Stimulated activated CD4-positive, alpha-beta T cell treated with anti-CD3 and anti-CD28 coated beads, Interleukin-4, amount 100 ng/mL, for 4 hours (primary cell): ENCODE measurements at places on chromosomes 12 and 14.

DNA sequence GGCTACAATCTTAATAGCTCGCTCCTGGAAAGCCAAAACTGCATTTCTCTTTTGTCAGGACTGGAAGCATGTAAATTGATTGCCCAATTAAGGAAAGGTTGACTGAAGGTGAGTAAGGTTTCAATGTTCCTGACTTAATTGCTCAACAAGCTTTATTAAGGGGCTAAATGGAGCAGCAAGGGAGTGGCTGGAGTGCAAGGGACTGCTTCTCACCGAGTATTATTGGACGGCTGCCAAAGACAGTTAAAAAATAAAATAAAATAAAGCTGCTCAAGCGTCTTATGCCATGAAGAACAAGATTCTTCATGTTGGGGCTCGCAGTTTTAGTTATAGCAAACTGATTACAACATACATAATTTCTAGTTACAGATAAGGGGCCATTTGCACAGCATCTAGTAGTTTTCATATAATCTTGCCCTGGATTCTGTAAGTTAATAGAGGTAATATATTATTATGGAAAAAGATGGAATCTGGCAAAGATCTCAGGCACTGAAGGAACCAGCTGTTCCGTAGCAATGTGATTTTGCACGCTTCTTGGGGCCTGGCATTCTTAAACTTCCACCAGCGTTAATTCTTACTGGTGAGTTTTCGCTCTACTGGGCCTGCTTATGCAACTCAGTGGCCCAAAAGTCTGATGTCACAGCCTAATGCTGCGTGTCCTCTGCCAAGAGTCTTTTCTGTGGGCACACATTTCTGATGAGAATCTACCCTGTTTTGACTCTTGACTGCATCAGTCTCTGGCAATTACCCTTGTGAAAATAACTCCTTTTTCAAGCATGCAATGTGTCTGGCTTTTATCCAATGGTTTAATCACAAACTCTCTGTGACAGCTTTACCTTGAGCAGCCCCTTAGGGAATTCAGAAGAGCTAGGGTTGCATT lies 108.5 kb downstream of the SLC38A1 start:
- no peak for DNase-seq

GRCh38 chr14:92416544-92416943 lies 93.6 kb downstream of the SLC24A4 start:
- no peak for DNase-seq

DNA sequence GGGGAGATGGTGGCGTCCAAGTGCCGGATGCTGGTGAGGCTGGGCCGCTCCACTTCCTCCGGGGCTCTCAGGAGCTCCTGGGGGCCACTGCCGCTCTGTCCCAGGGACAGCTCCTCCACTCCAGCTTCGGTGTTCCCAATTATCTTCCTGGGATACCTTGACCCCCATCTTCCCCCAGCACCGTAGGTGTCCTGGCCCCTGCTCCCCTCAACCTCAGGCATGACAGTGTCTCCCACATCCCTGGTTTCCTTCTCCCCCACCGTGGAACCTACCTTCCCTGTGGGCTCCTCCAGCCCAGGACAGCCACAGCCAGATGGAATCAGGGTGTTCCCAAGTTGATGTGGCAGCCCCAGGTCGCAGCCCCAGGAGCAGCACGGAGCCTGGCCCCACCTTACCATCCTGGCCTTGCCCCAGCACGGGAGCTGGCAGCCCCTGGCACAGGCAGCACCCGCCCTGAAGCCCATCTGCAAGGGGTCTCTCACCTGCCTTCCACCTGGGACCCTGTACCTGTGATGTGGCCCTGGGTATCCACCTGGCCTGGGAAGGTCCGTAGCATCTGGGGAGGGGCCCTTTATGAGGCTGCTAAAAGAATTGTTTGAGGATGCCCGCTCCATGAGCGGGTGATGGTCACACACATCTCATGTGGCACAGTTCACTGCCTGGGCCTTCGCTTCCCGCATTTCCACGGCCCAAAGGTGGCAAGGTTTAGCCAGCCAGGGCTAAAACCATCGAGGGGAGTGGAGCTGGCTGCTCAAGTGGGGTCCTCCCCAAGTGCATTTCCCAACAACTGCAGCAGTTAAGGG lies 4.1 kb downstream of the TMEM121 start:
- DNase-seq: no peak

DNA sequence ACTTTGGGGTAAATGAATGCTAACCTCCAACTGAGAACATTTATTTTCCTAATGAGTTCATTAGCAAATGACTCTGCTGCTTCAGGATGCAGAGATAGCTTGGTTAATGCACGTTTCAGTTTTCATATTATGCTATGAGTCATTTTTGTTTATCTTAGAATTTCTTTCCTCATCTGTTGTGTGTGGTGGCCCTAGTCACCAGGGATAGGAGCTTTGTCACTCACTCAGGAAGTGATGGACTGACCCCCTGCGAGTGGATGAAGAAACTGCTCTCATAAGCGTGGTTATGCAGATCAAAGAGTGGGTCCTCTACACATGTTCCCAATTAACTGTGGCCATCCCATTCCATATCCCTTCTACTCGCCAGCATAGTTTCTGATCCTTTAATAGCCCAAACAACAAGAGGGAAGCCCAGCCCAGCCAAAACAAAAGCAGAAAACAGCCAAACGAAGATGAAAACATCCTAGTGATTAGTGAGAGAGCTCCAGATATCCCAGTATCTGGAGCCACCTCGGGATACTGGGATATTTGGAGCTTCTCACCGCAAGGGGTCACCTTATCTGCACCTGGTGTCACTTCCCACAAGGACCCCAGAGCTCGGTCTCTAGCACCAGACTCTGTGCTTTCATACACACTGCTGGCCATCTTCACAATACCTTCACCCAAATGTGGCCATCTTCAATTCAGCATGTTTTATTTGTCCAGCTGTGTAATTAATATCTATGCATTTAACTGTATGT lies 8.6 kb downstream of the TC2N start:
- no peak for DNase-seq

DNA sequence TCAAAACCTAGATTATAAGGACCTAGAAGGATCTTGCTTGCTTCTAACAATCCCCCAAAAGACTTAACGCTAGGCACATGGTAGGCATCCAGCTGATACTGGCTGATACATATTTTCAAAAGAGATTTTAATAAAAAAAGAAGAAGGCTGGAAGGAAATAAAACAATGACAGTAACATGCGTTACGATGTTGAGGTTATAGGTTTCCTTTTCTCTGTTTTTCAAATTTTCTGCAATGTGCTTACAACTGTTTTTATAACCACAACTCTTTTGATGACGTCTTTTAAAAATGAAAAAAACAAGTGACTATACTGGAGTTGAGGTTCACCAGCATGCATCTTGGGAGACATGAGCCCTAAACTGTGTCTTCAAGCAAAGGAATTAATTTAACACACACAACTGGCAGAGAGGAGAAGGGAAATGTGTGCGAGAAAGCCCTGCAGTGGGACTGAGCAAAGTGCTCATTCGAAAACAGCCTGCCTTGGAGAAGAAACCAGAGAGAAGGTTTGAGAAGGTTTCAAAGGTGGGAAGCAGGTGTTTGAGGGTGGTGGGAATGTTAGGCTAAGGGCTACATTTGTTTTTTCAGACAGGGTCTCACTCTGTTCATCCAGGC lies 80.4 kb downstream of the DUSP16 start:
- DNase-seq: no peak

GRCh38 chr12:107145397-107145796 lies 52.0 kb upstream of the CRY1 start:
- DNase-seq: no peak

DNA sequence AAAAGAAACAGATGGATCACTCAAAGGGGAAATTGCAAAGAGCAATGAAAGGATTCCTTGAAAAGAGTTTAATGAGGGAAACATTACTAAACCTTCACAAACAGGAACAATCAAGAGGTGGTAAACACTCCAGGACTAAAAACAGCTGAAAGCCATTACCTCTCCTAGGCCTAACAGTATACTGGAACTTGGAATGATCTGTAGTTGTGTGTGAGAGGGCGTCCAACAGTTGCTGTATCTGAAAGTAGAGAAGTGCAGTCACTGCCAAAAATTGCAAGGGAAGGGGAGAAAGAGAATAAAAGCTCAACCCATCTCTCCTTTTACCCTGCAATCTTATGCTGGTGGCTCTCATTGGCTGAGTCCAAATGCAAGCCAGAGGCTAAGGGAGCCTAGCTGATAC lies 17.0 kb upstream of the MIS18BP1 start:
- DNase-seq: no peak

DNA sequence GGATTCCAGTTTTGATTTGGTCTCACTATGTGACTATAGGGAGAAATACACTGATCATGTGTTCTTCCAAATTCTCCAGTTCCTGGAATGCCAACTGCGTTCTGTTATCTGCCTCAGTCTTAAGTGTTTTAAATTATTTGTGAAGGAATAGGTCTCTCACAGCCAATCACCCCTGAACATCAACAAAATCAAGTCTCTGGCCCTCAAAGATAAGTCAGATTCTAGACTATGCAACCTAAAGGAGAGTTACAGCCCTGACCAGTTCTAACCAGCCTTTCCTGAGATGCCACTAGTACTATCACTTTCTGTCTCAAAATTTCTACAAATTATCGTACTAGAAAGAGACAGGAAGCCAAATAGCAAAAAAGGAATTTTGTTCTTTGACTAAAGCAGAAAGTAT lies 22.3 kb downstream of the ZFC3H1 start:
- no peak for DNase-seq

GRCh38 chr12:4584281-4584680 lies 22.3 kb downstream of the DYRK4 start:
- DNase-seq: no peak

- DNase-seq: no peak
Measured at GRCh38 chr14:91363776-91364523, 53.7 kb downstream of the CCDC88C start.

- DNase-seq: no peak
Measured at GRCh38 chr12:67613040-67613439, 35.5 kb upstream of the DYRK2 start.
